ENCODE measurements at places on chromosomes 4 and X.

GRCh38 chrX:9874483-9874882, 88.3 kb downstream of the SHROOM2 start:
- no peak for DNase-seq

DNA sequence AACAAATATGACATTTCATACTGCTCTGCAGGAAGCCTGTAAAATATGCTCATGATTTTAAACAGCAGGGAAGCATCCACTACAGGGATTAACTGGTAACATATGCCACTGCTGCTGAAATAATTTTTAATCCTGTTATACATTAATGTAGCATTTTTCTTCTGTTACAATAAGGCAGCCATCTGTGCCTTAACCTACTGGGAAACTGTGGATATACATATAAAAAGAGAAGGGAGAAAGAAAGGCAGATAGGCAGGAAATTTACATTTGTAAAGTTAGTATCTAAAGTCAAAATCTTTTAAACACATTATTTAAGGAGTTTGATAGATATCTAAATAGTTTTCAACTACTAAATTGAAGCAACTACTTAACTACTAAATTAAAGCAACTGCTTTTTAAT, 514.6 kb upstream of the KLHL4 start:
- DNase-seq, result no peak

GRCh38 chrX:47936224-47936939, 67.4 kb downstream of the ZNF182 start:
- no peak for DNase-seq

DNA sequence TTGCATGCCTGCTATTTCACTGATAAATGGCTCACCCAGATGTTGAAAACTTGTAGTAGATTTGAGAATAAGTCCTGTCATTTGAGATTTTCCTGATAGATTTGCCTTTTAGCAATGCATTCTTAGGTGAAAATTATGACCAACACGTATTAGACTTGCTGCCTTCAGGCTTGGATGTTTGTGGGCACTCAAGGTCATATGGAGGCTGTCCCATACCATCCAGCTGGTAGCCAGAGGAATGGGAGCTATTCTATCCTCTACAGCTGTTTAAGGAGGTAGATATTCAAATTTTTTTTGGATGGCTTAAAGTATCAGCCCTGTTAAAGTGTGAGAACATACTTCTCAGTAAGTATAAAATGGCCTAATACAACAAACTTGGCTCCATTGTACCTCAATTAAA, 34.7 kb downstream of the RTL3 start:
- no peak for DNase-seq

DNA sequence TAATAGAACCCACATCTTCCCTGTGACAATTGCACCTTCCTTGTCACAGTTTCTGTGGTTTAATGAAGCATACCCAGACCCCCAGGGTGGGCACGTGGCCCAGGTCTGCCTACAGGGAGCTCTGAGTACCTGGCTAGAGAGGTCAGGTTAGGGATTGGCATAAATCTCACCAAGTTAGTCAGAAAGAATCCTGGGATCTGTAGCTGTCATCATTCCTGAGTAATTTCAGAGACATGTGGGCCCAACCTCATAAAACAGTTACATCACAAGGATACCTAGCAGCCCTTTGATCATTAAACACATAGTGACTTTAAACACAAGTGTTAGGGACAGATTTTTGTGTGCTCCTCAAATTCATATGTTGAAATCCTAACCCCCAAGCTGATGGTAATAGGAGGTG, 123.0 kb downstream of the KDR start:
- DNase-seq, result no peak

DNA sequence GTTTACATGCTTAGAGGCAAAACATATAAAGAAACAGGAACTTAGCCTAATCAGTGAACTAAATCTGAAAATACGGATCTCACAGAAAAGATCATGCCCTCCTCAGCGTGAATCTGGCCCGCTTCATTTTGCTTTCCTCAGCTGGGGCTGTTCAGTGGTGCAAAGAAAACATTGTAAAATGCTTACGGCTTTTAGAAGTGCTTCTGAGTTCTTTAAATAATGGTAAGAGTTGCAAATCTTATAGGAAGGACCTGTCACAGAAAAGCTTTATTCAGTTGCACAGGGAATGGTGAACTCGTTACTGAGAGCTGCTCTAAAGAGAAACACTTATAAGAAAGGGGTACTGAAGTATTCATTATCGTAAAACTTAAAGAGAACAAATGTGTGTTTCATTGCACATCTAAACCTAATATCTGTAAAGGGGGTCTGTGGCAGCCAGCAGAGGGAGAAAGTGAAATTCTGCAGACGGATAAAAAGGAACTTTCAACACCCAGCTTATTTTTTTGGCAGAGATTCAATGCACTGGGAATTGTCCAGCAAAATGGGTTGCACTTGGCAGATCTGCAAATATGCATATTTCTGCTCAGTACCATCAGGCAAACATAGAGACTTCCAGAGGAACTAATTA, 139.2 kb upstream of the ANK2 start:
- no peak for DNase-seq

- DNase-seq, result no peak
Measured at GRCh38 chr4:142875117-142875516, 29.0 kb upstream of the INPP4B start.

DNA sequence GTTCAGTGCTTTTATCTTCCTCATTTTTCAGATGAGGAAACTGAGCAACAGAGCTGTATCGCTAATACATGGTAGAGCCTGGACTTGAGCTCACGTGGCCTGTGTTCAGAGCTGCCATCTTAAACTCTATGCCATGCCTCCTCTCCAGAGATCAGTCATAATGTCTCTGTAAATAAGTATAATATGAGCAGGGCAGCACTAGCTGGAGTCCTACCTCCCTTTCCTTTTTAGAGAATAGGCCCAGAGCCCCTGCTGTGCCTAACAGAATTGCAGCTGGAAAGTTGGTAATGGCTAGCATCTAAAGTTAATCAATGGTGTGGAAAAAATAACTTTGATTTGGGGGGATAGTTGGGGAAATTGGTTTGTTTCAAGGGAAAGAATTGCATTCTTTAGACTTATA, 20.4 kb downstream of the CASP6 start:
- DNase-seq, result no peak

- DNase-seq, result no peak
Measured at GRCh38 chr4:39637586-39638353, 895 bp downstream of the SMIM14 start.

DNA sequence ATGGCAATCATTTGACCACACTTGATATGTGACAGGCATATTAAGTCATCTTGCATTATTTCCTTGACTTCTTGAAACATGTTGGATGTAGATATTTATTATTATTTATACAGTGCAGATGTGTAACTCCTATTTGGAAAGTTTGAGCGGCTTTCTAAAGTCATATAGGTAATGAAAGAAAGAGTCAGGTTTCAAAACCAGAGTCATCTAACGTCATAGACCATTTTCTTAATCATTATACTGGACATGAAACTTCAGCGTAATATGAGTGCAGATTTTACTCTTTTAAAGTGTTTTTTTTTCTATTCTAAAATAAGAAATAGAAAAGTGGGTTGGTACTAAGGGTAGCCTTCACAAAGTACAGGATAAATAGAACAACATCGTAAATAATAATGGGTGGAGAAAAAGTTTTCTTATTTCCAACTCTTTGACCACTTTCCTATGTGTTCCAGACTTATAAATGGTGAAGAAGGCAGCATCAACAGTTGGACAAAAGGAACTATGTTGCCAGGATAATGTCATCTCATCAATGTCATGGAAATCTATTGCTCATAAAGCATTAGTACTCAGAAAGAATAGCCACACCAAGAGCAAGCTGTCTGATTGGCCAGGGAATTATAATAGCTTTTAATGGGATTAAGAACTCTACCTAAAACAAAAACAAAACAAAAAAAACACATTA, 108.0 kb upstream of the PCDH18 start:
- no peak for DNase-seq

- no peak for DNase-seq
Measured at GRCh38 chr4:86615501-86615900, 21.4 kb downstream of the PTPN13 start.

- no peak for DNase-seq
Measured at GRCh38 chr4:32929796-32930699, 2209.9 kb downstream of the PCDH7 start.

GRCh38 chr4:3284734-3285557, 7.9 kb upstream of the RGS12 start:
- DNase-seq, result no peak

GRCh38 chr4:33737726-33738125, 2506.6 kb downstream of the ARAP2 start:
- no peak for DNase-seq

DNA sequence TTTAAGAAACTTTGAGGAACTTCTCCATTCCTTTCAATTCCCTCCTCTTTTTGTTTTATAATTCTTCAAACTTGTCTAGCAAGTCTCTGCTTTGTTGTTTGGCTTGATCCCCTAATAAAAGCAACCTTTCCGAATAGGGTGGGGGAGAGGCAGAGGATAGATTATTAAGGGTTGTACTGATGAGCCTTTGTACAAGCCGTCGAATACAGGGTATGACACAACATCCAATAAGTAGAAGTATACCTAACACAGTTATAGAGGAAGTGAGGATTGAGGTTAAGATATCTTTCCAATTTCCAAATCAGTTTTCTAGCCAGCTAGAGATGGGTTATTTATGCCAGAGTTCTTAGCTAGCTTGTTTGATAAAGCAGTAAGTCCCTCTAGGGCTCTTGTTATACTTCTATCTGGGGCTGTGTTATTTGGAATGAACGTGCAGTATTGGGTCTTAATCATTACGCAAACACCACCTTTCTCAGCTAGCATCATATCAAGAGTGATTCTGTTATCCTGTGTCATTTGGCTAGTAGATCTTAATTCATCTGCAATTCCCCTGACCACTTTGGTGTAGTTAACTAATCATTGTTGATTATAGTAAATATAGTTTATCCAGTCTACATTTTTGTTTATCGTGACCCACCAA, 18.5 kb downstream of the METAP1 start:
- DNase-seq, result no peak

DNA sequence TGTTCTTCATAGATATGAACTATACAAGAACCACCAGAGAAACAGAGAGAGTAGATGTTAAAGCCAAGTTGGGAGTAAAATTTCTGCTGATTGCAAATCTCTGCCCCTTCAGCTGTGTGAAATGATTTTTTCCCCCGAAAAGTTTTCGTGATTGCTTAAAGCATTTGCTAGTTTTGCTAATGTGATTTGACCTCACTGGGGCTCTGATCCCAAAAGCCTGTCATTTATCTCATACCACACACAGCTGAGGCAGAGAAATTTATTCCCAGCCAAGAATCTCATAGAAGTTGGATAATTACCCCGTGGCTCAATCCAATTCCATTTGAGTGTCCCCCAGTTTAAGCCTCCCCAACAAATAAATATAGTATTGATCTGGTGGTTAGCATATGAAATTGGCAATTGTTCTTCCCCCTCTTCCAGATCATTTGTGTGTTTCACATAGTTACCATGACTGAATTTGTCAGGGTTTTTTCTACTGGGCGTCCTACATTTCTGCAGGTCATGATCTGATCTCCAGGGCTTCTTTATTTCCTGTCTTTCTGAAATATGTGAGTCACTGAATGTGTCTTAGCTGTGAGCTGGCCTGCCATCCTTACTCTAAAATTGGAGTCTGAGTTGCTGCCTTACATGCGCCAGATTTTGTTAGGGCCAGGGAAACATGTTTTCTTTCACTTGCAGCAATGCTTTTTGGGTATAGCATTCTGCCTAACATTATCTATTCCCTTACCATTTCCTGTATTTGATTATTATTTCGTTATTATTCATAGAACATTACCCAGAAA, 167.5 kb upstream of the FRMPD4 start:
- DNase-seq, result no peak

DNA sequence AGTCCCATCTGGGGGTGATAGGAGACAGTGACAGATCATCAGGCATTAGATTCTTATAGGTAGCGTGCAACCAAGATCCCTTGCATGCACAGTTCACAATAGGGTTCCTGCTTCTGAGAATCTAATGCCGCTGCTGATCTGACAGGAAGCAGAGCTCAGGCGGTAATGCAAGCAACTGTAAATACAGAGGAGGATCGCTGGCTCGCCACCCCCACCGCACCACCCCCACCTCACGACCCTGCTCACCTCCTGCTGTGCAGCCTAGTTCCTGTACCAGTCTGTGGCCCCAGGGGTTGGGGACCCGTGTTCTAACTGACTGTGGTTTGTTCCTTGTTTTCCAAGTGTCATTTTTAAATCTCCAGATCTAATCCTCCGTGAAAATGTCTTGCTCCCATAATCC, 89.0 kb upstream of the MAPK10 start:
- no peak for DNase-seq

GRCh38 chr4:187992971-187993370, 2.6 kb upstream of the ZFP42 start:
- DNase-seq, result no peak

- DNase-seq, result no peak
Measured at GRCh38 chrX:1453395-1453783, 680 bp upstream of the ASMTL start.

DNA sequence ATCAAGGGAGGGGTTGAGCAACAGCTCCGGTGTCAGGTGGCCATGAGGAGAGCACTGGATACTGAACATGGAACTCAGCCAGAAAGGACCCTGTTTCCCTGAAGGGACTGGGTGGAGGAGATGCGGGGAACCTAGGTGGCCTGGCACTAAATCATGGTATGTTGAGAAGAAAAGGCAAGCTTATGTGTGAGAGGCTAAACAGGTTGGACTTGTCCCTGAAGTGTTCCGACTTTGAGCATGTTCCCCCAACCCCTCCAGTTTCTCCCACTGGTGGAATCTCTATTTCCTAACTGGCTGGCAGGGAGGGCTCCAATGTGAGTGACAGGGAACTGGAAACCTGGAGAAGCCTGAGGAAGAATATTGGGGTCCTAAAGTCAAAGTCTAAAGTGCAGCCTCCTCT, 69.5 kb downstream of the PLAC1 start:
- no peak for DNase-seq

- DNase-seq, result no peak
Measured at GRCh38 chr4:109429545-109429944, 4.1 kb upstream of the SEC24B start.

- no peak for DNase-seq
Measured at GRCh38 chr4:112379306-112379705, 82.1 kb downstream of the ALPK1 start.

GRCh38 chrX:56281789-56282188, 49.6 kb downstream of the KLF8 start:
- no peak for DNase-seq

GRCh38 chr4:37827030-37827685, 672 bp downstream of the PGM2 start:
- DNase-seq, result no peak

DNA sequence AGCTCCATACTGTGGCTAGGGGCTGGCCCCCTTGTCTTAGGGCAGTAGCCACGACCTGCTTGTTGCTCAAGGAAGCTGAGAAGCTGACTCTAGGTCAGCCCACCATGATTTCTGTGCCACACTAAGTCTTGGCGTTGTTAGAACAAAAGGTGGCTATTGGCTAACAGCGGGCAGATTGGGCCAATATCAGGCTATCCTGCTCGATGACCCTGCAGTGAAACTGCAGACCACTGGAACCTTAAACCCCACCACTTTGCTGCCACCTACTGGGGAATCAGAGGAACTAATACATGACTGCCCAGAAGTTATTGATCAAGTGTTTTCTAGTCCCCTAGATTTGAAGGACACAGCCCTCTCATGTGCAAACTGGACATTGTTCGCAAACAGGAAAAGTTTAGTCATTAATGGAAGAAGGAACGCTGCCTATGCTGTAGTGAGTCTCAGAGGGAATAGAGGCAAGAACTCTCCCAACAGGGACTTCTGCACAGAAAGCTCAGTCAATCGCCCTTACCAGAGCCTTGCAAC, 17.0 kb upstream of the PAPSS1 start:
- no peak for DNase-seq

- DNase-seq, result no peak
Measured at GRCh38 chrX:153906126-153906917, 1.8 kb downstream of the AVPR2 start.

GRCh38 chr4:80076681-80077080, 3.7 kb upstream of the ANTXR2 start:
- DNase-seq, result no peak

Measured in stimulated activated CD8-positive, alpha-beta memory T cell treated with anti-CD3 and anti-CD28 coated beads, Interleukin-15, amount 100 ng/mL, for 24 hours (primary cell).